ENCODE measurements at places on chromosomes 6 and 20. TPM values are rescaled to one million over a fixed set of nuclear protein-coding genes. Genes with fewer than 3 reads are reported as not detected.

VSX1 gene
- total RNA-seq = not detected

MRPS10 gene
- total RNA-seq = 34.7 TPM

SYNGAP1 gene
- 16.7 TPM for total RNA-seq

SIRPA gene
- 0.36 TPM for total RNA-seq

SNPH gene
- total RNA-seq = 1.4 TPM

ARMH2 gene
- not detected for total RNA-seq

RSPO3 gene
- total RNA-seq = not detected

PHACTR3 gene
- total RNA-seq = not detected

PLCB1 gene
- total RNA-seq = 0.82 TPM

GPLD1 gene
- 9.0 TPM for total RNA-seq

CLPSL2 gene
- total RNA-seq = not detected
